Bronchial epithelial cell (primary cell): ENCODE measurements at places on chromosomes 1 and 21.

- no peak for DNase-seq
These were observed 523.0 kb downstream of the PTPRC start for GRCh38 chr1:199161766-199162303.

DNA sequence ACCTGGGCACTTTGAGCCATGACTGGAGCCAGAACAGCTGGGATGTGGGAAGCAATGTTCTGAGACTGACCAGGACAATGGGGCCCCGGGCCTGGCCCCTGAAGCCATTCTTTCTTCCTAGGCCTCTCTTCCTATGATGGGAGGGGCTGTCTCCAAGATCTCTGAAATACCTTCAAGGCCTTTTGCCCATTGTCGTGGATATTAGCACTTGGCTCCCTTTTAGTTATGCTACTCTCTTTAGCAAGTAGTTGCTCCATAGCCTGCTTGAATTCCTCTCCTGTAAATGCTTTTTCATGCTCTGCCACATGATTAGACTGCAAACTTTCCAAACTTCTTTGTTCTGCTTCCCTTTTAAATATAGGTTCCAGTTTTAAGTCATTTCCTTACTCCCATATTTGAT, 262.9 kb upstream of the CACYBP start:
- no peak for DNase-seq

- no peak for DNase-seq
These were observed 103.1 kb upstream of the USP24 start for GRCh38 chr1:55318116-55318817.

DNA sequence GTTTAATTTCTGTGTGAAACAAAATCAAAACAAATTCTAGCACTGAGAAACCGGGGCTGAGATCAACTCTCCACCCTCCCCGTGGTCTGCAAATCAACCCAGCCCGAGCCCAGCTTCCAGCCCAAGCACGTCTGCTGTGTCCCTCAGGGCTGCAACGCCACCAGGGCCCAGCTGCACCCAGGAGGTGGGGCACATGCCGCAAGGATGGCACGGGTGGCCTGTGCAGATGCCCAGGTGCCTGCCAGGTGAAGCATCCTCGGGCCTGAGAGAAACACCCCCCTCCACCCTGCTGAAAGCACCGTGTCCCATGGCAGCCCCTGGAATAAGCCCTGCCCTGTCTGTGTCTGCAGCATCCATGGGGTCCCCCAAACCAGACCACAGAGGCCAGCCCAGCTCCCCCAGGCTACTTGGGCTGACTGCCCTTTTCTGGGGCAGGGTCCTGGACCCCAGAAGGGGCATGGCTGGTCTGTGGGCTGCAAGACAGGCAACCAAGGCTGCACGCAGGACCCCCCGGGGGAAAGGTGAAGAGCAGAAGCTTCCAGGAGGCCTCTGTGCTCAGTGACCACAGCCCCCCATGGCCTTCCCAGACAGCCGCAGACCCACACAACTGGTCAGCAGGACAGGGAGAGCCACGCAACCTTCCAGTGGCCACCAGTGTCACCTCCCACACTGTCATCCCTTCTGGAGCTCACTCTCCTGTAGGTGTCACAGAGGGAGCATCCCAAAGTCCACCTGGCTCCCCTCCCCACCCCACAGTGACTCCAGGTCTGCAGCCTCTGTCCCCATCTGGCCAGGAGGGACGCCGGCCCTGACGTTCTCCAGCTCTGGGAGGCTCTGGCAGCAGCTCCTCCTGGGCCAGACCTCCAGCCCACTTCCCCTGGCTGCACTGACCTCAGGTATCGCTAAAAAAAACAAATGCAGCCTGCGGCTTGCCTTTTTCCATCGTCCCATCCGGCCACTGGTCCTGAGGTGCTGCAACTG, 7.7 kb downstream of the WNT9A start:
- no peak for DNase-seq

- no peak for DNase-seq
These were observed 29.3 kb downstream of the ATF3 start for GRCh38 chr1:212637902-212638301.

DNA sequence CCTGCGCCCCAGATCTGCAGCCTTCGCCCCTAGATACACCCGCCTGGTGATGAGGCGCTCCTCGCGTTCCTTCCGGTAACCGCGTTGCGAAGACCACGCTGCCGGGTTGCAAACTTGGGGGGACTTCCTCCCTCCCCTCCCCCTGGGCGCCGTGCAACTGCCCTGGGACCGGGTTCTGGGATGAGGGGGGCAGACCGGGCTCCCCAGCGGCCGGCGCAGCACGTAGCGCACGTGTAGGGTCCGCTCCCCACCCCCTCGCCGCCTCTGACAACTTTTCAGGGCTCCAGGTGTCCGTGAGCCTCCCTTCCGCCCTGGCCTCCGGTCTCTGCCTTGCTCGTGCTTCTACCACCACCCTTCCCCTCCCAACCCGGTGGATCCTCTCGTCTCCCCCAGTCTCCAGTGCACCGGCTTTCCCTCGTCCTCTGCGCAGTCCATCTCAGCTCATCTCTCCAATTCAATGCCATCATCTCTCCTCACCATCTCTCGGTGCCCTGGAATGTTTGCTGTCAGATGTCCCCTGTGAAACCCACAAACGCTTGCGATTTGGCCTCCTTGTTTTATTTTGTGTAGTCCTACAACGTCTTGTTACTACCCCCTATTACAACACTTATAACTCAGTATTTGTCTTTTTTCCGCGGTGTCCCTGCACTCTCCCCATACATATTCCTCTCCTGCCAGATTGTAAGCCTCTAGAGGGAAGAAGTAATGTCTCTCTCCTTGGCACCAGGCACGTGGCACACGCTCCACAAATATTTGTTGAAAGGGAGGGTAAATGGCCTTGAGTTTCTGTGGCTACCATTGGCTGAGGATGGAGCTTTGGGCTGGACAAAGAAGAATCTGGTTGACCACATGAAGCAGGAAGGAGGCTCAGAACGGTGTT, 782 bp downstream of the PCAT6 start:
- peak; percentile 14 for DNase-seq

DNA sequence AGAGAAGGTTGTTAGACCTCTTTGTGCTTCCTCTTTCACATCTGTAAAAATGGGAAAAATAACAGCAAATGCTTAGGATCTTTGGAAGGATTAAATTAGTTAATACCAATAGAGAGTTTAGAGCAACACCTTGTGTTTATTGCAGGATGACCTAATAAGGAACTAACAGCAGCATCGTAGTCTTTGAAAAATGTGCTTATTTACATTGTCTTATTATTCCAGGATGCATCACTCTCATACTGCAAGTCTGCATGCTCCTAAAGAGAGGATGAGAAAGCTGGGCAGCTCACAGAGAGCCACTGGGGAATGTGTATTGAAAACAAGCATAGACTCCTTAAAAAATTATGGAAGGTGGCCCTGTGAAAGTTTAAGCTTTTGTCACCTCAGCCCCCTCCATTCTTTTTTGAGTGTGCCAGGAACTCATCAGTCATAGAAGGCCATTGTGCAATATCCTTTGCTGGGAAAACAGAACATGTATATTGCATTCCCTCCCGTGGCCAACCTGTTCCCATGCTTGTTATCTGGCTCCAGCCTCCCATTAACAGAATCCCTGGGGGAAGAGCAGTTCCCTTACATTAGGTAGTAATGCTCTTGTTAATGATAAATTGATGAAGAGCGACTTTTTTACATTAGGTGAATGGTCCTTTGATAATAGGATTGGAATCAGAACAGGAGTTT, 180.7 kb downstream of the ZNF326 start:
- peak; percentile 82 for DNase-seq

DNA sequence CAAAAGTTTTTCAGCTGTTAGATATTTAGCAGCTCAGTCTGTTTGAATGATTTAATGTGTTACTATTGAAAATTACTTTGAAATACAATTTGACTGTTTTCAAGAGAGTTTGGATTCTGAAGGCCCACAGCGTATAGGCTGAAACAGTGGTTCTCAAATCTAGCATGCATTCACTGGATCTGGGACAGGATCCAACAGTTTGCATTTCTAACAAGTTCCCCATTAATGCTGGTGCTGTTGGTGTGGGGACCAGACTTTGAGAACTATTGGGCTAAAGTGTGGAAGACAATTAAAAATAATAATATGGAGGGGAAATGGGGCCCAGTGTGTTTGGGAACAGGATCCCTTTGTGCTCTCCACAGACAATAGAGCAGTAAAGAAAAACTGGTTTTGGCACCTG, 31.9 kb downstream of the ITSN1 start:
- no peak for DNase-seq

- DNase-seq = peak; percentile 19
These were observed 417.3 kb downstream of the USH2A start for GRCh38 chr1:216005916-216006315.

DNA sequence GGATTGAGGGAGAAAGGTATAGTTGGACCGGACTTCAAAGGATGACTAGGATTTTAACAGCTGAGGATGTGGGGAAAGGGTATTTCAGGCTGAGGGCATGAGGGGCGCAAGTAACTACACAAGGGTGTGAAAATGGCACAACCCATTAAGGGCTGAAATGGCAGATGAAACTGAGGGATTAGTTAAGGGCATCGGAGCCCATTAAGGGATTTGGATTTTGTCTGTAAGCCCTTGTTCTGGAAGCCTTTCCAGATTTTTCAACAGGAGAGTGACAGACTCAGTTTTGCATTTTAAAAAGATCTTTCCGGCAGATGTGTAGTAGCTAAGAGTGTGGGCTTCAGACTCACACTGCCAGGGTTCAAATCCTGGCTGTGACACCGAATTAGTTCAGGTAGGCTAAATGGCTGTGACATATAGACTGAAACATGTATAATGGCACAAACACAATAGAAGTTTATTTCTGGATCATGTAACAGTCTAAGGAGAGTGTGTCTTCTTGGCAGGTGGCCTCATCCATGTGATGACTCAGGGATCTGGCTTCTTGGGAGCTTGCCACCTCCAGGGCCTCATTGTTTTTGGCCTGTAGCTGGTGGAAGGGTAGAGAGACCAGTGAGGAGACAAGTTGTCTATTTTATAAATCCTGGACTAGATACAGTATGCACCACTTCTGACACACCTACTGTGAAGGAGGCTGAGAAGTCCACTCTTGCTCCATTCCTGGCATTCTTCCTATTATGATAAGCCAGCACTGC, 49.6 kb downstream of the UBE2T start:
- DNase-seq = peak; percentile 79

DNA sequence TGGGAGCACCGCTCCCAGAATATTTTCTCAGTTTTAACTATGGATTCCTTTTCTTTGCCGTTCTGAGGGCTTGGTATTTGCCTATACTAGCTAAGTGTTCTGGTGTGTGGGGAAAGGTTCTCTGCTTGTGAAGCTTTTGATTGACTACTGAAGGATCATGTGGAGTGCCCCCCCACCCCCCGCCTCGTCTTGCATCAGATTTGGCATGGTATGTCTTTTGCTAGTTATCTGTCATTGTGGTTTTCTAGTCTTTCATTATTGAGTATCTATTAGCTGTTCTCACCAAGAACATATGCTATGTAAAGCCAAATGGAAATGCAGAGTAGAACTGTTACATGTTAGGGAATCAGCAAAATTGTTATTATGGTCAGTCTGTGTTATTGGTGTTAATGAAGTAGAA, 58.3 kb downstream of the MACF1 start:
- DNase-seq = no peak
